Sigmoid colon (tissue), 7 donors: ENCODE measurements at places on chromosomes 6 and 20. TPM values are rescaled to one million over a fixed set of nuclear protein-coding genes. Genes with fewer than 3 reads are reported as not detected.

The PBOV1 gene
- total RNA-seq = not detected

- H3K27me3 ChIP-seq = no peaks in the 10 kb centered on the region
- H3K36me3 ChIP-seq = no peaks in the 10 kb centered on the region
- no peak for DNase-seq
Observed at GRCh38 chr20:51734876-51735720, 33.1 kb downstream of the ATP9A start.

- no peaks in the 10 kb centered on the region for H3K4me1 ChIP-seq
- H3K27me3 ChIP-seq = no peaks in the 10 kb centered on the region
- no peak overlapping the region for H3K27ac ChIP-seq
- DNase-seq = no peak
- no peak overlapping the region for H3K4me3 ChIP-seq
- H3K36me3 ChIP-seq = peaks cover 2% of the 10 kb centered on the region
Observed at GRCh38 chr6:89927264-89927663, 33.0 kb downstream of the GJA10 start.

DNA sequence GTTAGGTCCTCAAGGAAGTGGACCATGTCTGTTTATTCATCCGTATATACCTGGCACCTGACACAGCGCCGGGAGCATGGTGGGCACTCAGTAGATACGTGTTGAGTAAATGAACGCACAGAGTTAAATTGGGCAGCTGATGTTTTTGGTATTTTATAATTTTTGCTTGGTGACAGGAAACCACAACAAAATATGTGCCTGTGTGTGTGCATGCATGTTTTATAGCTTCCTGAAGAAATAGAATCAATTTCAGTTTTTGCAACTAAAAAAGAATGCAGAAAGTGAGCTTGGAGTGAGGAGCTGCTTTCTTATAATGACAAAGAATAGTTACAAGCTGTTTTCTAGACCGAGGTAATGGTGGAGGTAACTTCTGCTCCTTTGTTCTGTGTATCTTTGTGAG lies 91.4 kb downstream of the PLCB4 start:
- H3K36me3 ChIP-seq = no peaks in the 10 kb centered on the region
- DNase-seq = no peak
- no peak overlapping the region for H3K4me3 ChIP-seq
- H3K27me3 ChIP-seq = no peaks in the 10 kb centered on the region
- H3K4me1 ChIP-seq = peaks cover 21% of the 10 kb centered on the region

- H3K36me3 ChIP-seq = no peaks in the 10 kb centered on the region
- no peak overlapping the region for H3K27ac ChIP-seq
- no peaks in the 10 kb centered on the region for H3K4me1 ChIP-seq
- H3K4me3 ChIP-seq = no peak overlapping the region
Observed at GRCh38 chr20:20292472-20292871, 75.4 kb upstream of the INSM1 start.
